ENCODE measurements at places on chromosomes 3 and 15.

GRCh38 chr3:140883428-140884040, 58.1 kb upstream of the SLC25A36 start:
- no peak for DNase-seq

DNA sequence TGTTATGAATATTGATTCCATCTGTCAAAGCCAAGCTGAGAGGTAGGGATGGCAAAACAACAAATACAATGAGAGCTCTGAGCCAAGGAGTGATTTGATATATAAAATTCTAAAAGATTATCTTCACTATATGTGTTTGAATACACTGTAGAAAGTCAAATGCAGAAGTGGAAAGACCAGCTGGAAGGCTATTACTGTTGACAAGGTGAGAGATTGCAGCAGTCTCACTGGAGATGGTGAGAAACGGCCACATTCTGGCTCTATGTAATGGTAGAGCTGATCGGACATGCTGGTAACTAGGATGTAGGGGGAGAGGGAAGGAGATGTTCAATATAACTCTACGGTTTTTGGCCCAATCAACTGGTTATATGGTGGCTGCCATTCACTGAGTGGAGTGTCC, 434.2 kb upstream of the SUCLG2 start:
- no peak for DNase-seq

GRCh38 chr3:173584093-173584837, 186.7 kb downstream of the NLGN1 start:
- peak; percentile 67 for DNase-seq

DNA sequence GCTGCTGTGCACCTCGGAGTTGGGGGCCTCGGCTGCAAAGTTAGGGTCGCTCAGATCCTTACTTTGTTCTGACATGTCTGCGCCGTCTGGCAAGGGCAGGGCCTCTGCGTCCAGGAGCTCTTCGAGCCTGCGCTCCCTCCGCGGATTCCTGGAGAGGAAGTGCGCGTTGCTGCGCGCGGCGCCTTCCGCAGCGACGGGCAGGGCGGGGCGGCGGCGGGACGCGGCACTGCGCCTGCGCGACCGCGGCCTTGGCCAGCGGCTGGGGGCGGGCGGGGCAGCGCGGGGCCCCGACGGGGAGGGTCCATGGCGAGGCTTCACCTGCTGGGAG, at the start of gene NDN:
Gene NDN (minus strand): TSS at position 163 of the 328 bp plus-strand sequence. CDS start 88 bp downstream, at position 75.
- no peak for DNase-seq

DNA sequence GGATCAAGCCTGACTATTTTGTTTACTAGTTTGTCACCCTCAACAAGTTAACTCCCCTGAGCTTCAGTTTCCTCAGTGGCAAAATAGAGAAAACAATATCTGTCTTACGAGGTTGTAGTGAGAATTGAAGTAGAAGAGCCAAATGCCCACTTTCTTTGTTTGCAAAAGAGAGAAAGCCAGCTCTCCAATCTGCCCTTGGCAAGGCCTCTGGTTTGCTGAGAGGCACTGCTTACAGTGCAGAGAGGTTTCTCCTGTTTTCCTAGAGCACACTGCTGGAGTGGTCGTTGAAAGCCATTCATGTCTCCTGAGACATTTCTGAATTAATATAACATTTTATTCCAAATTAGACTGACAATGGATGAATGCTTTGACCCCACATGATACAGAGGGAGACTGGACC, 260.5 kb upstream of the IGF1R start:
- no peak for DNase-seq

- DNase-seq = no peak
Observed at GRCh38 chr3:53597136-53597915, 102.9 kb downstream of the CACNA1D start.

GRCh38 chr15:24054547-24055245, 367.6 kb upstream of the NDN start:
- DNase-seq = no peak

- DNase-seq = peak; percentile 5
Observed at GRCh38 chr3:46934498-46935167, 41.9 kb downstream of the CCDC12 start.
